ENCODE measurements at places on chromosomes 6 and 20. TPM values are rescaled to one million over a fixed set of nuclear protein-coding genes. Genes with fewer than 3 reads are reported as not detected.

DNA sequence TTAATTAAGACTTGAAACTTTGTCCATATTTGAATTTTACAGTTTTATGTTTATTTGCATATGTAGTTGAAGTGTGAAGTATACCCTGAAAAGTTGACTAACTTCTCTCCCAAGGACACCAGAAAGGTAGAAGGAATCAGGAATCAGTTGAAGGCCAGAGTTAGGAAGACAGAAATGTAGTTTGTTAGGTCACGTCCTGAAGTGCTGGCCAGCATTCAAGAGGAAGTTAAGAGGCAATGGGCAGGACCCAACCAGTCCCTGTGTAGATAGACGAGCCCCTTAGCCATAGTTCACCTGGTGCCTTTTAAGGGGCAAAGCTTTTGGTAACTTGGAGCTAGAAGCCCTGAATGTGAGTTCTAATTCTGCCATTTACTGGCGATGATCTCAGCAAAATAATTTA, 250.4 kb upstream of the KCNQ5 start:
- DNase-seq = no peak

DNA sequence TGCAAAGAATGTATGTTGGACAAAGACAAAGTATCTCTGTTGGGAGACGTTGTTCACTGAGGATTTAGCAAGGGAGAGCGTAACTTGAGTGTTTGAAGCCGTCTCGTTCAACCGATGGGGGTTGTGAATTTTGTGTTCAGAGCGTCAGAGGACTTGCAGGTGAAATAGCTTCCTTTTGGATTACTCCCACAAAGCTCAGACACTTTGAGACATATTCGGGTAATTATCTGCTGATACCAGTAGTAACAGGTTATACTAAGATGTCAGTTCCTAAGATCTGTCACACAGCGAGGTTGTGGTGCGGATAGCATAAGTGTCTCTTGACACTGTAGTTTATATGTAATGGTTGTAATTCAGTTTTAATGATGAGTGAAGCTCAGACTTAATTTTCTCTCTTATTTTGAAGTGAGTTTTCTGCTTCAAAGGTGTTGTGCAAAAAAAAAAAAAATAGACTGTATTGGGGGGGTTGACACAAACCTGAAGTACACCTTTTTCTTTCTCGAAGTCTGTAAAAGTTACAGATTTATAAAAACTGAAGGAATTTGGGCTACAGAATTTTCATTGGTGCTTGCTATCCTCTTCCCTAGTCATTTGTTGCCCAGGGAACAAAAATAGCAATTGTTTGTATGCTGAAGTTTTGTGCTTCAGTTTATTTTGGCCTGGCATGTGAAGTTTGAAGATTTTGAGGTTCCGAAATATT, 1.7 kb downstream of the ASXL1 start:
- DNase-seq = no peak

DNA sequence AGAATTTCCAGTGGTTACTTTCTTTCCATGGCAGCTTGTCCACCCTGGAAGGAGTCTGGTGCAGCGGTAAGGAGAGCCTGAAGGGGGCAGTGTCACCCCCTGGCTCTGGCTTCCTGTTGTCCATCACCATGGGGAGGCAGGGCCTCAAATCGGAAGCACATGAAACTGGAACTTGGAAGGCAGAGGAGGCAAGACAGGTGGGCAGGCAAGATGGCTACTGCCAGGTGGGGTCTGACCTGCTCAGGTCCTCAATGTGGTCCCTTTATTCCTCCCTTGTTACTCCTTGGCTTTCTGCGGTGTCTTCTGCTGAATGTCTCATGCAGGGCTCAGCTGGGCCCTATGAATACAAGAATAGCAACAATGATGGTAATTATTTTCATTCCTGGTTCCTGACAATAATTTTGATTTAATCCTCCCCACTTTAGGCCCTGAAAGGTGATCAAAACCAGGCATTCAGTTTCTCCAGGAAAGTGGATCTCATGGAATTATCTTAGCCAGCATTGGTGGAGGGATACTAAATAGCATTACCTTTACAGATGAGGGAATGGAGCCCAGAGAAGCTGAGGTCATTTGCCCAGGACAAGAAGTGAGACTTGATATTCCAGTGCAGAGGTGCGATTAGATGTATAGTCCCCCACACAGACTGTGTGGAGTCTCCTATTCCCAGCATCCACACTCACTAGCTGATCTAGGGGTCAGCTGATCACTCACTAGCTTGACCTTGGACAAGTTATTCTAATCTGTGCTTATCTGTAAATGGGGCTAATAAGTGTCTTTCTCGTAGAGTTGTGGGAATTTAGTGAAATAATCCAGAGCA, 17.6 kb upstream of the SNAI1 start:
- DNase-seq = no peak

DNA sequence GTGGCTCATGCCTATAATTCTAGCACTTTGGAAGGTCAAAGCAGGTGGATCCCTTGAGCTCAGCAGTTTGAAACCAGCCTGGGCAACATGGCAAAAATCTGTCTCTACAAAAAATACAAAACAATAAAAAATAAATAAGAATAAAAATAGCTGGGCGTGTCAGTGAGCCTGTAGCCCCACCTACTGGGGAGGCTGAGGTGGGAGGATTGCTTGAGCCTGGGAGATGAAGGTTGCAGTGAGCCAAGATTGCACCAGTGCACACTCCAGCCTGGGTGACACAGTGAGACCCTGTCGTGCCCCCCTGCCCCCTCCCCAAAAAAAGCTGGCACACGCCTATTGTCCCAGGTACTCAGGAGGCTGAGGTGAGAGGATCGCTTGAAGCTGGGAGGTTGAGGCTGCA, 35.1 kb upstream of the SRPK1 start:
- no peak for DNase-seq

- DNase-seq = no peak
Observed at GRCh38 chr20:19078448-19079373, 133.7 kb upstream of the SLC24A3 start.

TBXT gene
- not detected for total RNA-seq

RIPOR3 gene
- 0.41 TPM for total RNA-seq

MYBL2 gene
- 4.1 TPM for total RNA-seq

IL20RA gene
- 0.46 TPM for total RNA-seq

All from kidney epithelial cell (primary cell).